ENCODE measurements at places on chromosomes 12 and 14. TPM values are rescaled to one million over a fixed set of nuclear protein-coding genes. Genes with fewer than 3 reads are reported as not detected.

DNA sequence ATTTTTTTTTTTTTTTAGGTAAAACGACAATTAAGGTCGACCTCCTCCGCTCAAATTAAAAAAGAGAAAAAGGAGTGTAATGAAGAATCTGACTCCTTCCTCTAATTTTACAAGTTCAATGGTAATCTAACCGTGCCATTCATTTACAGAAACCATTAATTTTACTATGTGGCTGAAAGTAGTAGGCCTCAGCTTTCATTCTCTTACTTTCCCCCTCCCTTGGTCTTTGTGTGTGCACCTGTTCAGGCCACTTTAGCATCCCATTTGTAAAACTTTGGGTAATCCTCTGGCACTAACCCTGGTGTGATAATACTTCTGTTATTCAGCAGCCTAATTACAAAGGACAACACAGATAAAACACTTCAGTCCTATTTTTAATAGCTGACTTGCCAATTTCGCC lies 128.1 kb downstream of the ASCL1 start:
- no peak for DNase-seq

GRCh38 chr12:108047071-108047550 lies 82.0 kb upstream of the WSCD2 start:
- DNase-seq = no peak

The GPR65 gene
- total RNA-seq = 1.3 TPM

DNA sequence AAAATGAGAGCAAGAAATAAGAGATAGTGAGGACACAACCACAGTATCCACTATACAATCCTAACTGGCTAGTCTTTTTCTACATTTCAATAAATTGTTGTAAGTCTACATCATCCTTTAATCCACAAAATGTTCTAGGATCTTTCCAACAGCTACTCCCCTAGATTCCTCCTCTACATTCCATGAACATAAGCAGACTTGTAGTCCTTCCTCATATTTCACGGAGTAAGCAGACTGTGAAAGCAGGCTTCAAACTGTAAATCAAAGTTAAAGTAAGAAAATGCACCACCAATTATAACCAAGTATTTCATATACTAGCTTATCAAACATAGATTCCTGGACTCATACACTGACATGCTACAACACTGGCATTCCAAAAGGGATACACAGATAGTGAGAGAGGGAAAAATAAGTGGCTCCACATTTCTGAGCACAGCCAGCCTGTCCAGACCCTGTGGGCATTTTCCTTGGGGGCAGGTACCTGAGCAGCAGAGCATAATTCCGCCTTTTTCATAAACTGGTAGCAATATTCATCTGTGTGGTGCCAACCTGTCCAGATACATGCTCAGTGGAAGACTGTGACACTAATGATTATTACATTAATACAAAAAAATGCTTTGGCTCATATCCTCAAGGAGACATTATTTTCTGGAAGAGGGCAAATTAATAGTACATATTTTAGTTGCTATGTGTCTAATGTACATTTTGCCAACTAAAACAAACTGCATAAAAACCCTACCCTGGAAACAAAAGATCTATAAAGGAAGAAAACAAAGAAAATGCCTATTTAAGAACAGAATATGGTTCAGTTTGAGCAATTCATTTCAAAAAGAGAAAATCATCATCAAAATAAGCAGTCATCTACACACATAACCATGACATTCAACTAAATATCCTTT lies 113.3 kb upstream of the FSCB start:
- DNase-seq = no peak

The SLCO1B1 gene
- not detected for total RNA-seq

DNA sequence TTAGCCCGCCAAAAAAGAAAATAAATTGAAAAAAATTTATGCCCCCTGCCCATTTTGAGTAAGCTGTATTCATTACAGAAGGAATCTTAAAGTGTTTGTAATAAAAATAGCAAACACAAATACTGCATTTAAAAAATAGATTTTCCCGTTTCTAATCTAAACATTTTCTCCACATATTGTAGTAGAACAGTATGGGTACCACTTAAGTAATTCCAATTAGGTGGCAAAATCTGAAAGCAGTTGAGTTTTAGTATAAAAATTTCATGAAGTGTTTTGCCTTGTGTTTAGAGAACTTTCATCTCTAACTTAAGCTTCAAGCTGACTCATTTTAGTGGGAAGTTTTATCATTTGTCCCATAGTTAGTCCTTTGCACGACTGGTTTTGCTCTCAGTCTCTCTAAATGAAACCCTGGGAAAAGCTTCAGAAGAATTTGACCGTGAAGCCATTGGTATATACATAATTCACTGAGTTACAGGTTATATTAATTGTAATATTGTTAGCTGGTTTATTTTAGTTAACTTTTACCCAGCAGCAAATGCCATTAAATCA lies 214.6 kb downstream of the ERC1 start:
- no peak for DNase-seq

DNA sequence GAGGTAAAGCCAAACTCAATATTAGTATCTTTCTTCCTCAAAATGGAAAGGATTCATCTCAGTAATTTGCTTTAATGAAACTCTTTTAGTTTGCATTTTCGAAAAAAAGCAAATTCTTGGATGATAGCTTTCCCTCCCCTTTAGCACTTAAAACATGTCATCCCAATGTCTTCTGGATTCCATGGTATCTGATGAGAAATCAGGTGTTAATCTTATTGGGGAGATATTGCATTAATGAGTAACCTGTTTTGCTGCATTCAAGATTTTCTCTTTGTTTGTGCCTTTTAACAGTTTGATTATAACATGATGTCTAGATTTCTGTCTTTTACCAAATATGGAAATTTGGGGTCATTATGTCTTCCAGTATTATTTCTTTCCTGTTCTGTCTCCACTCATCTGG lies 405.1 kb upstream of the FOXG1 start:
- no peak for DNase-seq

GRCh38 chr14:50813544-50813863 lies 17.5 kb downstream of the NIN start:
- no peak for DNase-seq

DNA sequence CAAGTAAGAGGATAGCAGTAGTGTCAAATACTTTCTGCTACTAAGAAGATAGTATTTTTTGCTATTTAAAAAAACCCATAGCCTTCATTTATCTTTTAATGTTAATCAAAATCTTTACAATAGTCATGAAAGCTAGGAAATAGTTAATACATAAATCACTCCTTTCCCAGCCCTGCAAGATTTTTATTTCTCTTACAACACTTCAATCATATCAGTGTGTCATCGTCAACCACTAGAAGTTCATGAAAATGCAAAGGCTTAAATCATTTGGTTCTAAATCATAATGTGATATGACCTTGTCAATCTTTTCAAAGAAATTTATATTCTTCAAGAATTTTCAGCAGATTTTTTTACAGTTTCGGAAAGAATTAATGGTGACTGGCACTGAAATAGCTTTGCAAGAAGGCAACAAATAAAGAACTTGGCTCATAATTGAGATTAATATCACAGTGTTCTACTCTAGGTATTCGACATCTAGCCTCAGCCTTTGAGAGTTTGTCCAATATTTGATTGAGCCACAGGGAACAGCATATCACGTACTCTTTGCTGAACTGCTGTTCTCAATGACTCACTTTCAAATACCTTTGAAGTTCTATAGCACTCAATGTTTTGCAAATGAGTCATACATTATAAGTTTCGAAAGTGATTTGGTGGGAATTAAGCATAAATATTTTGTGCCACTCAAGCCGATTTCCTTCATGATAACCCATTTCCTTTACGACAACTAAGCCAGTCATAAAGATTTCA lies 384.0 kb upstream of the FOXG1 start:
- DNase-seq = no peak

- DNase-seq = no peak
These were observed 377.8 kb downstream of the FUT8 start for GRCh38 chr14:65790172-65790815.

DNA sequence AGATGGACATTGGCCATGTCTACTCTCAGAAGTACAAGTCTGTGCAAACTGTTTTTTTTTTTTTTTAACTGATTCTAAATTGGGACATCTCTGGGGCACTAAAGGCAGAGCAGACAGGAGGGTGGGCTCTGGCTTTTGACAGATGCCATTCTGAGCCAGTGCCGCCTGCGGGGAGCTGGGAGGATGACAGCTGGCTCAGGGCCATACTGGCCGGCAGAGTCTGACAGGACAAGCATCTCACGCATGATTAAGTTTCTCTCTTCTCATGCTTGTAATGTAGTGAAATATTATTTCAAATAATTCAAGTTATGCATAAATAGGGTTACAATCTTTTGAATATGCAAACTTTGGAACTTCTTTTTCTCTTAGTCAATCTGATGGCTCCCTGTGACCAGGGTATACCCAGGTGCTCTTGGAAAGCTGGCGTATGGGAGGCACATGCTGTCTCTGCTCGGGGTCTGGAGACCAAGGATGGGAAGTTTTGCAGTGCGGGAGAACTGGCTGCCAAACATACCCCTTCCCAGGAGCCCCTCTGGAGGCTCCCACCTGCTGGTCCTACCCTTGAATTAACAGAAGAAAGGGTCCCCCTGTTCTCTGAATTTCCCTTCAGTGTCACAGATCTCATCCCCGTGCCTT lies 7.6 kb downstream of the CDCA4 start:
- peak; percentile 35 for DNase-seq

The RAB21 gene
- total RNA-seq = 4.4 TPM

The STAC3 gene
- 2.0 TPM for total RNA-seq

GRCh38 chr12:99746538-99746937 lies 99.0 kb downstream of the GARIN6 start:
- DNase-seq = no peak

The ITFG2 gene
- total RNA-seq = 65.9 TPM

The SERPINA5 gene
- total RNA-seq = 101 TPM

- DNase-seq = no peak
These were observed 531.7 kb upstream of the FLRT2 start for GRCh38 chr14:84998216-84998615.
